ENCODE measurements at places on chromosomes 6 and 20. TPM values are rescaled to one million over a fixed set of nuclear protein-coding genes. Genes with fewer than 3 reads are reported as not detected.
A peak's percentile ranks its signal among the peaks of the same experiment; 100 is the strongest.

Gene LGSN
- 0.18 TPM for total RNA-seq

DNA sequence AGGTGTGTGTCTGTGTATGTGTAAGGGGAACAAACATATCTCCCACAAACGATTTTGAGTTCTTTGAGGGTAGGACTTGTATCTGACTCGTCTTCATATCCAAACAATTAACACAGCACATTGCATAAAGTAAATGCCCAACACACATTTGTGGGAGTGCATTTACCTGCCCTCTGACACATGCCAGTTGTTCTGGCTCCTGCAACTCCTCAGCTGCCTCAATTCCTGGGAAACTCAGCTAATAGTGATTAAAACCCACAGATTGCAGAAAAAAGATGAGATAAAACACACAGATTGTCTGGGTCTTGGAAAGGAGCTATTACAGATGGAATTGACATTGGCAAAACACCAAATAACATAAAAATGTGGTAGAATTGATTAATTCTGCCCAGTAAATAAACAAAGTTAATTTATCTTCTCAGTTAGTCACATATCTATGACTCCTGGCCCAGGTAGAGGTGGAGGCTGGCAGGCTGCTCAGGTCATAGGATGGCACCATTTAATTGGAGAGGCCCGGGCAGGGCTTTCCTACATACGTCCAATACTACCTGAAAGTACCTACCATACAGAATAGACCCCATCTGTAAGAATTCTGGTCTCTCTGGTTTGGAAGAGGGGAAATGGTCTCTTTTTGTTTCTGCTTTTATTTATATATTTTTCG, 71.5 kb upstream of the IFNGR1 start:
- H3K27ac ChIP-seq: no peak overlapping the region
- H3K4me3 ChIP-seq: no peak overlapping the region
- peaks cover 3% of the 10 kb centered on the region for H3K36me3 ChIP-seq
- DNase-seq: no peak
- no peaks in the 10 kb centered on the region for H3K27me3 ChIP-seq

- H3K36me3 ChIP-seq: no peaks in the 10 kb centered on the region
- DNase-seq: no peak
- H3K4me1 ChIP-seq: peaks cover 16% of the 10 kb centered on the region
- no peak overlapping the region for H3K27ac ChIP-seq
These were observed 90.3 kb downstream of the OLIG3 start for GRCh38 chr6:137403855-137404254.

- H3K4me3 ChIP-seq: no peak overlapping the region
- no peak for DNase-seq
- H3K4me1 ChIP-seq: peaks cover 39% of the 10 kb centered on the region
- H3K36me3 ChIP-seq: peaks cover 15% of the 10 kb centered on the region
These were observed 25.3 kb upstream of the KIAA1586 start for GRCh38 chr6:57021086-57021720.

DNA sequence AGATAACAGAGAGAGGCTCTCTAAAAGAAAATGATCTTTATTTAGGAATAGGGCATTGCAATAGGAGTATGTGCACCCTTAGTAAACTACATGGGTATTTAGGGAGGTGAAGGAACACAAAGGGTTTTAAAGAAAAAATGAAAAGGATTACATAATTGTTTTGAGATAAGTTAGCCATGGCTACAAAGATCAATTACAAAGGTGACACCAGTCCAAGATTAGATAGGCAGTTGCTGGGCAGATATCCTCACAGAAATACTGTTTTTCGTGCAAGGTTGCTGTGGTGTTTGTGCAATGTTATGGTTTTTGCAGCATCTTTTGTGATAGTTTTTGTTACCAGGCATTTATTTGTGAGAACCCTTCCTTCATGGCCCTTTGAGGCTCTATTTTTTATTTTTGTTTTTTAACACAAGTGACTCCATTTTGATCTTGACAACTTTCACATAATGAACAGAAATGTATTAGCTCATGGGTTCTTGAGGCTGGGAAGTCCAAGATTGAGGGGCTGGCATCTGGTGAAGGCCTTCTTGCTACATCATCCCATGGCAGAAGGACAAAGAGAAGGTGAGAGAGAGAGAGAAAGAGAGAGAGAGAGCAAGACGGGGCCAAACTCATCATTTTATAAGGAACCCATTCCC, 5.6 kb upstream of the CCNC start:
- no peak for DNase-seq
- no peaks in the 10 kb centered on the region for H3K4me1 ChIP-seq
- peaks cover 43% of the 10 kb centered on the region for H3K27me3 ChIP-seq
- H3K4me3 ChIP-seq: no peak overlapping the region

DNA sequence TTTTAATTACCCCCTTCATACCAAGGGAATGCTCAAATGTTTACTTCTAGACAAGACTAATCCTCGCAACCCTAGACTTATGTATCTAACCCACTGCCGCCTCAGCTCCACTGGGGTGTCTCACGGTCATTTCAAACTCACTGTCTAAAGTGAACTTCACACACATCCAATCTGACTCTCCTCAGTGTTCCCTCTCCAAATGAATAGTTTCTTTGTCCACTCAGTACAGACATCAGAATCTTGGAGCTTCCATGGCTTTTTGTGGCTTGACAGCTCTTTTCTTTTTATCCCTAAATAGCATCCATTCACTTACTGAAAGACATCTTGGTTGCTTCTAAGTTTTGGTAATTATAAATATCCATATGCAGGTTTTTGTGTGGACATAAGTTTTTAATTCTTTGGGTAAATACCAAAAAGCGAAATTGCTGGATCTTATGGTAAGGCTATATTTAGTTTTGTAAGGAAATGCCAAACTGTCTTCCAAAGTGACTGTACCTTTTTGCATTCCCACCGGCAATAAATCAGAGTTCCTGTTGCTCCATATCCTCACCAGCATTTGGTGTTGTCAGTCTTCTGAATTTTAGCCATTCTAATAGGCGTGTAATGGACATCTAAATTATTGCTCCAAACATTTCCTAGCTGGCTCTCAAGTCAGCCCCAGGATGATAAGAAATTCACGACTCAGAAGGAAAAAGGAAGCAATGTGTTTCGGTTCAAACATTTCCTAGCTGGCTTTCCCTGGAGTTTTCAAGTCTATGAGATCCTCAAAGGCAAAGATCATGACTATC, 73.1 kb downstream of the DNAAF9 start:
- H3K36me3 ChIP-seq: peaks cover 19% of the 10 kb centered on the region
- H3K27ac ChIP-seq: no peak overlapping the region
- no peak overlapping the region for H3K4me3 ChIP-seq
- no peaks in the 10 kb centered on the region for H3K27me3 ChIP-seq
- no peak for DNase-seq

DNA sequence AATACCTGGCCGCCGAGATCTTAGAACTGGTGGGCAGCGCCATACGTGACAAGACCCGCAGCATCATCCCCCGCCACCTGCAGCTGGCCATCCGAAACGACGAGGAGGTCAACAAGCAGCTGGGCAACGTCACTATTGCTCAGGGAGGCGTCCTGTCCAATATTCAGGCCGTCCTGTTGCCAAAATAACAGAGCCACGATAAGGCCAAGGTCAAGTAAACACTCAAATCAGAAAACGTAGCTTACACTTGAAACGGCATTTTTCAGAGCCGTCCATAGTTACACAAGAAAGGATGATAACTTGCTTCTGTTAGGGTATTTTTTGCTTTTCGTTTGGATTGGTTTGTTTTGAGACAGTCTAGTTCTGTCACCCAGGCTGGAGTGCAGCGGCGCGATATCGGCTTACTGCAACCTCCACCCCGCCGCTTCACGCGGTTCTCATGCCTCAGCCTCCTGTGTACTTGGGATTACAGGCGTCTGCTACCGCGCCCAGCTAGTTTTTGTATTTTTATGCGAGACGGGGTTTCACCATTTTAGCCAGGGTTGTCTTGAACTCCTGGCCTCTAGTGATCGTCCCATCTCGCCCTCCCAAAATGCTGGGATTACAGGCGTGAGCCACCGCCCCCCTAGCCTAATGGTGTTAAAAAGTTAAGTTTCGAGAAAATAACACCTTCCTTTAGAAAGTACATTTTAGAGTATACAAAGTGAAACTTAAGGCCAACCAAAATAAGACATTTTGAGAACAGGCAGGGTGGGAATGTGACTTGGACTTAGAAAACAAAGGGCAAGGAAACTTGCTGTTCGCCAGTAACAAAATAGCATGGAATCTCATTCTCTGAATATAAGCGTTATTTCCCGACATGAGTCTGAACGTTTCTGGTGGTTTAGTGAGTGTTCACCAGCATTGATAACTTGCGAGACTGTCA, 42.8 kb upstream of the HFE start:
- peak overlapping the region; percentile 95 for H3K27ac ChIP-seq
- H3K36me3 ChIP-seq: 0 out of 2 replicates have a peak, but pooled peaks cover 5% of the 10 kb centered on the region
- H3K4me3 ChIP-seq: peak overlapping the region; percentile 64
- H3K4me1 ChIP-seq: peaks cover 42% of the 10 kb centered on the region
- no peaks in the 10 kb centered on the region for H3K27me3 ChIP-seq

DNA sequence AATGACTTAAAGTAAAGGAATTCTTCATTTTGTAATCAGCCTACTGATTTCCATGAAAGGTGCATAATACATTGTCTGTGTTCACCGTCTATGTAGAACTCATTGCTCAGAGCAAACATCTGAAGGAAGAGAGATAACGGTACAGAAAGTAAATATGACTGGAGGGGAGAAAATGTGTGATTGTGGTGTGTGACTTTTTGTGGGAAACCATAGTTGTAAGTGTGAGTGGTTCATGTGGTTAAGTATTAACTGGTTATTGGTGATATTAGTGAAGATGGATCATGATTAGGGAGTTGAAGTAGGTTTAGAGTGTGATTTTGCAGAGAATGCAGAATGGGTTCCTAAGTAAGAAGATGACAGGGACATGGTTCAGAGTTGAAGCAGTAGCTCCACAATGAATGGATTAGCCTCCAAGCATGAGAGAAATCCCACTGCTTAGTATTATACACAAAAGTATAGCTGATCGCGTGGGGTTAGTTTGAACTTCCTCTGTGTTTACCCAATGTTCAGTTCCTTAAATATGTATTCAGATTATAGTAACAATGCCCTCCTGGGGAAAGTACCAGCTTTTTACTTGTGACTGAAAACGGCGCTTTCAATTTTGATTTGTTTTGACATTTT, 368.9 kb downstream of the UTRN start:
- no peak overlapping the region for H3K4me3 ChIP-seq
- H3K4me1 ChIP-seq: peaks cover 73% of the 10 kb centered on the region
- peaks cover 5% of the 10 kb centered on the region for H3K36me3 ChIP-seq
